ENCODE measurements at places on chromosomes 12 and 14.
A peak's percentile ranks its signal among the peaks of the same experiment; 100 is the strongest.

DNA sequence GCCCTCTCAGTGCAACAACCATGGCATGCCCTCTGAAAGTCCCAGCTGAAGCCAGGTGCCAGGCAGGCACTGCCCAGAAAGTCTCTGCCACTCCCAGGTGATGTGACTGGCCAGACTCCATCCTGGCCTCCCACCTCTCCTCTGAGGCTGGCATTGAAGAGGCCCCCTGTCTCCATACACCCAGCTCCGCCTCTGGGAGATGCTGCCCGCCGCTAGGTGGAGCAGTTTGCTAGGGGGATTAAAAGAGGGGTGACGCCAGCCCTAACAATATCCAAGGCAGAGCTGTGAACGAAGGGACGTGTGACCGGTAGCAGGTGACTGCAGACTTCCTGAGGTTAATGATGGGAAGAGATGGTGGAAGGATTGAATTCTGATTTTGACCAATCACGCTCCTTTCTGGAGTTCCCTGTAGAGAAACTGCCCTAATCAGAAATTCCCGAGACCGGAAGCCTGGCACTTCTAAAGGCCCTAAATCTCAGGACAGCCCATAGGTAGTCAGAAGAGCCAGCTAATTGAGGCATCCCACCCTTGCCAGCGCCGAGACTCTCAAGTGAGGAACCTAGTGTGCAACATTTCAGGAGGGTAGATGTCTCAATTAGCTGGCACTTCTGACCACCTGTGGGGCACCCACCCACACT is 8.3 kb upstream of the PLEK2 start:
- DNase-seq, result no peak

GRCh38 chr12:108860443-108860842 is 3.1 kb upstream of the SSH1 start:
- DNase-seq, result no peak

- no peak for DNase-seq
Observed at GRCh38 chr12:110351119-110351518, 52.4 kb downstream of the ANAPC7 start.

- no peak for DNase-seq
Observed at GRCh38 chr14:29798108-29798663, 129.5 kb downstream of the PRKD1 start.

- peak; percentile 30 for DNase-seq
Observed at GRCh38 chr12:2319737-2320506, 267.1 kb downstream of the CACNA1C start.

- peak; percentile 75 for DNase-seq
Observed at GRCh38 chr12:50016501-50017475, 8.5 kb downstream of the RACGAP1 start.

DNA sequence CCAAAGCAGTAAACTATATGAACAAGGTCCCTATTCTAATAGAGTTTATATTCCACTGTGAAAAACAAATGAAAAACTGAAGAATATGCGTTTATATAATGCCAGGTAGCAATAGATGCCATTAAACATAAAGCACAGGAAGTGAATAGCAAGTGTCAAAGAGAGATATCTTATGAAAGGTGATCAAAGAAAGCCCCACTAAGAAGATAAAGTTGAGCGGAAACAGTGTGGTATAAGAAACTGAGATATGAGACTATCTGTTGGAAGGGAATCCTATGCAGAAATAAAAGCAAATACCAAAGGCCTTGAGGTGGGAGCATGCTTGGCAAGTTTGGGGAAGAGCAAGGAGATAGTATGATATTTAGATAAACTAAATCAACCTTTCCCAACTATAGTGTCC is 123.1 kb upstream of the FAR2 start:
- DNase-seq, result no peak

GRCh38 chr14:42277840-42278239 is 671.2 kb downstream of the LRFN5 start:
- no peak for DNase-seq

DNA sequence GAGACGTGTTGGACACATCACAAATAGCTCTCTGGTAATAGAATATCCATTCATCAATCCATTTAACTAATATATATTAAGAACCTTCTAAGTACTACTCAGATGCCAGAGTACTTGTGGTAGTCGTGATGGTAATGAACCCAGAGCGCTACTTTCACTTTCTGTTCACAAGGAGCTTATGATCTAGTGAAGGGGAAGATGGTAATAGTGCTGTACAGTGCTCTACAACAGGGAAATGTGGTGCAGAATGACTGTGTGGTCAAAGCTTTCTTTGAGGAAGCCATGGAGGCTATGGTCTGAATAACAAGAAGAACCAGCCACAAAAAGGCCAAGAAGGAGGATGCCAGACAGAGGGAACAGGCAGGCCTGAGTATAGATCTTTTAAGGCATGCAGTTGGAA is 212.0 kb downstream of the PTPRO start:
- no peak for DNase-seq

GRCh38 chr12:48681399-48681709 is 684 bp downstream of the KANSL2 start:
- no peak for DNase-seq

Measured in HFFc6 (cell line).